Ascending aorta (tissue), 2 donors: ENCODE measurements at places on chromosomes 1 and 21. TPM values are rescaled to one million over a fixed set of nuclear protein-coding genes. Genes with fewer than 3 reads are reported as not detected.
A peak's percentile ranks its signal among the peaks of the same experiment; 100 is the strongest.

The ADORA3 gene
- 3.6 TPM for total RNA-seq

The SUMO3 gene
- 69.2 TPM for total RNA-seq

The NR1I3 gene
- total RNA-seq = 0.21 TPM

The BARHL2 gene
- not detected for total RNA-seq

The C1orf94 gene
- total RNA-seq = not detected

The ICOSLG gene
- total RNA-seq = not detected

The NDUFS2 gene
- total RNA-seq = 107 TPM

The MFAP2 gene
- total RNA-seq = 26.3 TPM

The FCRL5 gene
- total RNA-seq = not detected

The GBP7 gene
- total RNA-seq = not detected

The RNU1-3 gene
- total RNA-seq = under 0.01 TPM

The OR2L8 gene
- not detected for total RNA-seq

DNA sequence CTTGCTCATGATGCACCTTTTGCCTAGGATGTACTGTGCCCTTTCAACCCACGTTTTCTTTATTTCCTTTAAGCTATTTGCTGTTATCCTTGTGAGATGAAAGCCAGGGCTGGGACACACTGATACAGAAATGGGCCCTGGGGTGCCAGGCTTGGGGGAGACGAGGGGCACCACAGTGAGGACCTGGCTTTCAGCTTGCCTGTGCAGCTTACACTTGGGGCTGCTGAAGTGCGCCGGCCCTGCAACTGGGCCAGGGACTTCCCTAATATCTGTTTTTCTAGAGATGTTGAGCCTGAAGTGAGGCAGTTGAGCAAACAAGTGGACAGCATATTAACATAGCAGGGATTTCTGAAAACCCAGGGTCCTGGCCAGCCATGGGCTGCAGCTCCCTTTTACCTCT lies 42.5 kb upstream of the SLC19A1 start:
- DNase-seq = no peak

DNA sequence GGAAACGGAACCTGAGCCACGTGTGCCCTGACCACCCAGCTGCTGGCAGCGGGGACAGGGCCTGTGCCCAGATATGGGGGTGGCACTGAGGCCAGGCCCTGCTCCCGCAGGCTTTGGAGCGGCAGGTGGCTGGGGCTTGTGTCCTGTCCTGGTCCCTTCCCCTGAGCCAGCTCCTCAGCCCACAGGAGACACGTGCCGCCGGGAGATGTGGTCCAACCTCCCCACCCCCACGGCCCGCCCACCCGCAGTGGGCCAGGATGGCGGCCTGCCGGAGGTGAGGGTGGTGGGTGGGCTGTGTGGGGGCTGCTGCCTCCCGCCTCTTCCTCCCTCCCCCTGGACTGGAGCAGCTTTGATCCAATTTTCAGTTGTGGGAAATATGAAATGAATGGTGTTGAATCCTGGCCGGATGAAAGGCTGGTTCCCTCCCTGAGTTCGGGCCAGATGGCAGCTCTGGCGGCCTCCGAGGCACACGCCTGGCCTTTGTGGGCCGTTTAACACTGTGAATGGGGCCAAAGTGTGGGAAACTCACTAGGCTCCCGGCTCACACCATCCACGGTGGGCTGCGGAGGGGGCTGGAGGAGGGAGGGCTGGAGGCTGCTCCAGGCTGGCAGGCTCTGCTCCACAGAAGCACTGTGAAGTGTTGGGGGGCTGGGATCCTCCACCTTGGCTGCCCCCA lies 2.6 kb upstream of the HES5 start:
- no peak for DNase-seq

- DNase-seq = no peak
Observed at GRCh38 chr1:115217150-115218033, 120.7 kb downstream of the NGF start.

GRCh38 chr1:192949783-192950182 lies 109.4 kb downstream of the UCHL5 start:
- DNase-seq = no peak

- no peak for DNase-seq
Observed at GRCh38 chr1:180988253-180988752, 34.4 kb downstream of the STX6 start.

GRCh38 chr1:210627755-210628154 lies 299.1 kb downstream of the HHAT start:
- DNase-seq = no peak

DNA sequence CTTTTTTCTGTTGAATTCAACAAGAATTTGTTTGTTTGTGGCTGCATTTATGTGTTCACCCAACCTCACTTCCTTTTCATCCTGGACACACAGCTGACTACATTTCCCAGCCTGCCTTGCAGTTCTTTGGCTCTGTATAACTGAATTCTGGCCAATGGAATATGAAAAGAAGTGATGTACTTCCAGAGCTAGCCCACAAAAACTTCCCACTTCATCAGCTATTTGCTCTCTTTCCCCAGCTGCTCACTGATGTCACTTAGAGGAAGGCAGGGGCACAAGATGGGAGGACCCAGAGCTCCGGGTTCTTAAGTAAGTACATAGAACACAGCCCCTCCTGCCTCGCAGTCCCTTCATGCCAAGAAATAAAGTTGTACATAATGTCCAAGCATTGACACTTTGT lies 235.0 kb upstream of the FGGY start:
- peak; percentile 26 for DNase-seq

- no peak for DNase-seq
Observed at GRCh38 chr1:232487236-232487635, 142.7 kb downstream of the SIPA1L2 start.

GRCh38 chr1:7575041-7575400 lies 196.1 kb upstream of the VAMP3 start:
- DNase-seq = no peak

DNA sequence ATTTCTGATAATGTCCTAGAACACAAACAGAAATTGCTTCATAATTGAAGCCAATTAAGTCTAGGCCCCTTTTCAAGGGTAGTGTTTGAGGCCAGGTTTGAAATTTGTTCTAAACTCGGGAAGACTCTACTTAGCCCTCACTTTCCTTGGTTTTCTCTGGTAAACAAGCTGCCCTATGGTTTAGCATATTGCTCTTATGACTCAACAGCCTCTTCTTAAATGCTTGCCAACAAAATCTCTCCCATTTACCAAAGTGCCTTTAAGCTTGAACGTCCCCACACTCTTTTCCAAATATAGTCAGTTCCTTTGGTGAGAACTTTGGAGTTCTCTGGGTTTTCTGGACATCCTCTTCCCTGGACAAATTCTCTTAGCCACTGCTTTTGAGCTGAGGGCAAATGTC lies 5.8 kb upstream of the LCE6A start:
- DNase-seq = no peak

- no peak for DNase-seq
Observed at GRCh38 chr21:43864962-43865539, at the start of gene AGPAT3. Gene AGPAT3, plus strand, starts transcription at chr21:43865223. Its CDS starts 94,459 bp downstream, at chr21:43959682.

GRCh38 chr1:205484985-205485967 lies 19.2 kb upstream of the CDK18 start:
- no peak for DNase-seq

- DNase-seq = no peak
Observed at GRCh38 chr1:53520481-53520880, 61.3 kb downstream of the DMRTB1 start.

- no peak for DNase-seq
Observed at GRCh38 chr1:6325482-6325881, 64.6 kb upstream of the GPR153 start.

- no peak for DNase-seq
Observed at GRCh38 chr21:37208741-37209225, 58.4 kb downstream of the VPS26C start.

DNA sequence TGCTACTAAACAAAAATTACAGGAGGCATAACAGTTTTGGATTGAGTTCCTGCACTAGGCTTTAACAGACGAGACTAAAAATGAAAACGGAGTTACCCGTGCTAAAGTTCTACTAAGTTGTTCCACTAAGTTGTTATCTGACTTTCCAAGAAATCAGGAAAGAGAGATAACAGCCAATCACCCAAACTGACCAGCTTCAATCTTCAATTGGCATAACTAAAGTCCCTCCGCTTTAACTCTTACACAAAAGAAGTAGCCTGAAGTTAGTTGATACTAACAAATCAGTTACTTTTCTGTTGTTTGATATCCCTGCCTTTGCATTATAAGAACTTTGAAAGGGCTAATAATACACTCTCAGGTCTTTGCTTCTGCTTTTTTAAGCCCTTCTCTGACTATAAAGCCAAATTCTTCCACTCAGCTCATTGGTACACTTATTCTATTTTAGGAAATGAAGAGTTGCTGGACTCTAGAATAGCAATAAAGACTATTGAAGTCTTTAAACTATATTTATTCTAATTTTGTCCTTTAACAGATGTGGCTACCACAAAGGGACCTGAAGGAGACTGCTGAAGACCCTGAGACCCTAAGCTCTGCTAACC lies 61.3 kb downstream of the TESK2 start:
- no peak for DNase-seq

DNA sequence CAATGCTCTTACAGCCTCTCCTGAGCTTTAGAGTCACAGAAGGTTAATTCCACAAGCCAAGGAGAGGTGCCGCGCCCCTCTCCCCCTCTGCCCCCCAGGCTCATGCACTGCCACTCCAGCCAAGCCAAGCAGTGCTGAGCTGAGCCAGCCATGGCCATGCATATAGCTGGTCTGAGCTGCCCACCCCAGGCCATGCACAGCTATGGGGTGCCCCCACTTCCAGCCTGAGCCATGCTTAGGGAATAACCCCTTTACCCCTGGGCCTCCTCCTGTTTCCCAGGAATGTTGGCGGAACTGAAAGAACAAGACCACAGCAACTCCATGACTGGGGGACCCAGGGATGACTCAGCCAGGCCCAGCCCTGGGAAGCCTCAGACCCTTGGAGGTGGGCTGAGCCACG lies 34.0 kb upstream of the MAGOH start:
- DNase-seq = no peak

DNA sequence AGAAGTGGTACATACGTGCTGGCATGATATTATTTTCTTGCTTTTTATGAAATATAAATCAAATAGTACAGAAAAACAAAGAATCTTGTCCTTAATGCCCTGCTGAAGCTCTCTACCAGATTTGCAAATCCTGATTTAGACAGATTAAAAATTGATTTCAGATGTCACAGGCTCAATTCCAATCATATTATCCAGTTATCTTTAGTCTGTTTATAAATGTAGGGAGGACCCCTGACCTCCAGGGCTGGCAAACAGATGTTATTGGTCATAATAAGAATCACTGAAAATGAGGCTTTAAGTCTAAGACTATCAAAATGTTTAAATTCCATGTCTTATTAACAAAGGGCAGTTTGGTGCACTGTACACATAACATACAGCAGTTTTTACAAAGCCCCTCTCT lies 62.1 kb downstream of the TP53BP2 start:
- DNase-seq = no peak
